ENCODE measurements at places on chromosomes 7 and 10.

- no peak for DNase-seq
These were observed 42.4 kb downstream of the XRCC2 start for GRCh38 chr7:152633504-152633903.

- DNase-seq = no peak
These were observed 34.5 kb downstream of the DOCK1 start for GRCh38 chr10:126939706-126940105.

DNA sequence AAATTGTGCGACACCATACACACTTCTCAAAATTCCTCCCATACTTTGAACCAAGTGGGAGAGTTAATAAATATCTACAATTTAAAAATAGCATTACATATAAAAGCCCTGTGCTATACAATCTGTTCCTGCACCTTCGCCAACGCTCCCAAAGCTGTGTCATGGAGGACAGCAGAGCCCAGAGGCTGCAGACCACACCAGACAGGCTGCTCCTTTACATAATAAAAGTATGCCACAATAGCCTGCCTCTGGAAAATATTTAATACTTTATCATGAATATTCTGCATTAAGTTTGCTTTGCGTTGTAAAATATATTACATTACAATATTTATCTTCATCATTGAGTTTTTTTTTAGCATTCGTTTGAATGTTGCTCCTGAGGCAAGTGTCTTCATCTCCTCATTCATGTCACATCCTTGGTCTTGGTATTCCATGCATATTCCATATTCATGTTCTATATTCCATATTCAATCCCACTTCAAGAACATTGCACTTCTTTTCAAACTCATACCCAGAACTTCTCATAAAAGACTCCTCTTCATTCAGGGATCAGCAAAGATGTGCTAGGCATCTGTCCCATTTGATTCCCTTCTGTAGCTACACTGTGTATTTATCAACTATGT lies 663.9 kb downstream of the POM121L12 start:
- no peak for DNase-seq

DNA sequence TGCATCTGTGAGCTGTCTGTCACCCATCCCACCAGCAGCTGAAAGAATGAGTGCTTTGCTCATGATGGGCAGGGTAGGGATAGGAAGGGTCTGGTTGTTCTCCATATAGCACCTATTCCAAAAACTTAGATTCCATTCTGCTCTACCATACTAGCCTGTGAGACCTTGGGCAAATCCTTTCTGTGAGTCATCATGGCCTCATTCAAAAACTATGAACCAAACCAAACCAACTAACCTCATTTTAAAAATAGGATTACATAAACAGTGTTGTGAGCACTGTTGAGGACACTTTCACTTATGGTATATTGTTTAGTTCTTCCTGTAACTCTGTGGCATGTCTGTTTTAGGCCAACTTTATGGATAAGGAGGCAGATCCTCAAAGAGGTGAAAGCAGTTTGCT lies 30.9 kb upstream of the STEAP4 start:
- DNase-seq = no peak

GRCh38 chr7:157568106-157568769 lies 231.4 kb downstream of the DNAJB6 start:
- DNase-seq = no peak

DNA sequence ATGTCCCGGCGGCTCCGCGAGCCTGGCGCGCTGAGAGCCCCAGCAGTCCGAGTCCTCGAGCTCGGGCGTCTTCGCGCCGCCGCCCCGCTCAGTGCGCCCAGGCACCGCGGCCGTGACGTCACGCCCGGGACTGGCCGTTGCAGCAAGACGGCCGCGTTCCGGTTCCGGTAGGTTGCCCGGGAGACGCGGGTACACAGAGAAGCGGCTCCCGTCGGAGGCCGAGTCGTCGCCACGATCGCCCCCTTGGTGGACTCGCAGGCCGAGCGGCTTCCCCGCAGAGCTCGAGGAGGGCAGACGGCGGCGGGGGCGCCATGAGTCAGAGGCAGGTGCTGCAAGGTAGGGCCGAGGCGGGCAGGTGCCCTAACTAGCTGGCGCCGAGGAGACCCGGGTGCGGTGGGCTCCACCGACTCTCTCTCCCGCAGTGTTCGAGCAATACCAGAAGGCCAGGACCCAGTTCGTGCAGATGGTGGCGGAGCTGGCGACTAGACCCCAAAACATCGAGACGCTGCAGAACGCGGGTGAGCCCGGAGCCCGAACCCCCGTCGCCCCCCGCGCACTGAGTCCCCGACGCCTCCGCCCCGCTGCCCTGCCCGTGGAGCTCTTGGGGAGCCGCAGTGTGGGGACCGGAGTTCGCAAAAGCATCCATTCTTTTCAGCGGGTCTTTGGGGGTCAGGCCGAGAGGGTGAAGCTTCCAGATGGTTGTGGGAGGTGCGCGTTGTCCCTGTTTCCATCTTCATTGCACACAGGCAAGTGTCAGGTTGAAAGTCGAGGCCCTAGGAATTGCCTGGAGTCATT lies at the start of gene SPAG6:
SPAG6 (plus strand) TSS at position 196 of the 795 bp plus-strand sequence; CDS start at position 312, 116 bp downstream.
- DNase-seq = no peak

DNA sequence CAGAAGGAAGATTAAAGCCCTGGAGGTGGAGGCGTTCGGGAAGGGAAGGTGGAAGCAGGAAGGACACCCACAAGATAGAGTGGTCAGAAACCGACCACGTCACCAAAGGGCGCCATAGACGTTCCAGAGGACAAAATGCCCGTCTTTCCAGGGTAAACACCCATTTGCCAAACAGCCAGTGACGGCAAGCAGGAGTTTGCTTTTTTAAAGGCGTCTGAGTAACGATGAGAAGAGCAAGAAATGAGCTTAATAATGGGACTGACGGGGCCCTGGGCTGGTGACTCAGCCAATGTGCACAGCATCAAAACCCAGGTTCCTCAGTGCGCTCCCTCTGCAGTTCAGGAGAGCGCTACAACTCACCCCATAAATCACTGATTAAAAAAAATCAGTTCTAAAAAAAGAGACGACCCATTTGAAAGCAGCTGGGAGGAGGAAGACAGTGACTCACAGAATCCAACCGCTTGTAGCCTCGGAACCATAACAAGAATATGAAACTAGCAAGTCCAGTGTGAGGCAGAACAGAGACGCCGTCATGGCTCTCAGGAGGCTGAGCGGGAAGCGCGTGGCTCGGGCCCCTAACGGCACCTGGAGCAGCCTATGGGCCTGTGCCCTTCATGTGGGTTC lies 5.9 kb downstream of the DIP2C start:
- DNase-seq = no peak

DNA sequence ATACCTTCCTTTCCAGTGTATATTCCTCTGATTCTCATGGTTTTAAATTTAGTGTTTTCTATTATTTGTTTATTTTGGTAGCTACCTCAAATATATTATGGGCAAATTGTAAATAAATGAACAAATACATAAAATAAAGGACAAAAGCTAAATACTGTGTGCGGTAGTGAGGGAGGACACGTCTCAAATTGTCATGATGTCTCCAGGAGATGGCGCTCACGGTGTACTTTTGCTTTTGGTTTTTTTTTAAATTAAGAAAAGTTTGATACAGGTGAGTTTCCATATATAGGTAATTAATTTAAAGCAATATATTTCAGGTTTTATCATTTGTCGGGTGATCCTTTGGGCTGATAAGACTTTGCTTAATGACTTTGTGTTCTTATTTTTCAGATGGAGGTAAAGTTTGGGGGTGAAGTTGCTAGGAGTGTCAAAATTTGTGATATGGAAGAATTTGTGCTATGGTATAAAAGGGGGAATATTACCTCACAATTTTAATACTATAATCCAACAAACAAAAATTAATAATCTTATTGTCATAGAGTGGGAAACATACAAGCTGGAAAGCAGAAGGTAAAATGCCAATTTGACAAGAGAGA lies 68.4 kb upstream of the TMEM229A start:
- DNase-seq = no peak

DNA sequence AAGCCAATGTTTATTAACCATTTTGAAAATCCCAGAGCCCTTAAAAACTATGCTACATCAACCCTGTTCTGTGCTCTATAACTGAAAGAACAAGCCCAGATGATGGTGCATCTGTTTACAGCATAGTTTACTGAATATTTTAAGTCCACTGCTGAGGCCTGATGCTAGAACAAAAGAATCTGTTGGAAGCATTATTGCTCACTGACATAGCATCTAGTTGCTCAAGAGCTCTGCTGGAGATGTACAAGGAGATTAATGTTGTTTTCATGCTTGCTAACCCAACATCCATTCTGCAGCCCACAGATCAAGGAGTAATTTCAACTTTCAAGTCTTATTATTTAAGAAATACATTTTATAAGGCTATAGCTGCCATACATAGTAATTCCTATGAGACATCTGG lies 181.3 kb upstream of the FEZF1 start:
- no peak for DNase-seq

DNA sequence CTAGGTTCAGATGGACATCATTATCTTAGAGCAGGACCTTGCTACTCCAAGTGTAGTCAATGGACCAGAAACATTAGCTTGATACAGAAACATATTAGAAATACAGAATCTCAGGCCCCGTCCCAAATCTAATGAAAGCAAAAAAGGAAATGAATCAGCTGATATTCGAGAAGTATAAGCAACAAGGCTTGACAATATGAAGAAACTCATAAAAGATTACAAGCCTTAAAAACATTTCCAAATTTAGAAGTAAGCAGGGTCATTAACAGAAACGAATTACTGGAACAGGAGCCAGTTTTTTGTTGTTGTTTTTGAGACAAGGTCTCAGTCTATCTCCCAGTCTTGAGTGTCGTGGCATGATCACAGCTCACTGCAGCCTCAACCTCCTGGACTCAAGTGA lies 40.5 kb upstream of the GSAP start:
- DNase-seq = no peak

DNA sequence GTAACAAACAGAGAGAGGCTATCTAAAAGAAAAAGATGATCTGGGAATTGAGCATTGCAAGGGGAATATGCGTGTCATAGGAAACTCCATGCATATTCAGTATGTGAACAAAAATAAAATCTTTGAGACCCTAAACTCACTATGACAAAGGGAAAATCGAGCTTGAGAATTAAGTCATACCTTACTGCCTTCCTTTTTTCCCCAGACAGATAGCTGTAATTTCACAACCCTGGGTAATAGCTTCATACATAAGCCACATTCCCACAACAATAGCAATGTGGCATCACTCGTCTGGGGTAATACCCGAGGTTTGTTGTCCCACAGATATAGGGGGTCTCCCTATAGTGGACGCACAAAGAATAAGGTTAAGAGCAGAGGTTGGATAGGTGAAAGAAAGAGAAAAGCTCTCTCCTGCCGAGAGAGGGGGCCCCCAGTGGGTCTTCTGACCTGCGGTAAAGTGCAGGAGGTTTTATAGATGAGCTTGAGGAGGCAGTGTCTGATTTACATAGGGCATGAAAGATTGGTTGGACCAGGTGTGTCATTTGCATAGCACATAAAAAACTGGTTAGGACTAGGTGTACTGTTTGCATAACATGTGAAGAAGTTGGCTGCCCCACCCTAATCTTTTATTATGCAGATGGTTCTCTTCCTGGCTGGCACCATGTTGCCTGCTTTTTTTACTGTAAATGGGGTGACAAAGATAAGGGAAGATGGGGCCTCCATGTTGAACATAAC lies 11.6 kb downstream of the CYP3A43 start:
- DNase-seq = no peak

- no peak for DNase-seq
These were observed 1358.9 kb upstream of the LRRTM3 start for GRCh38 chr10:65566906-65567305.

- DNase-seq = no peak
These were observed 1059.4 kb downstream of the NRG3 start for GRCh38 chr10:82934429-82934828.

DNA sequence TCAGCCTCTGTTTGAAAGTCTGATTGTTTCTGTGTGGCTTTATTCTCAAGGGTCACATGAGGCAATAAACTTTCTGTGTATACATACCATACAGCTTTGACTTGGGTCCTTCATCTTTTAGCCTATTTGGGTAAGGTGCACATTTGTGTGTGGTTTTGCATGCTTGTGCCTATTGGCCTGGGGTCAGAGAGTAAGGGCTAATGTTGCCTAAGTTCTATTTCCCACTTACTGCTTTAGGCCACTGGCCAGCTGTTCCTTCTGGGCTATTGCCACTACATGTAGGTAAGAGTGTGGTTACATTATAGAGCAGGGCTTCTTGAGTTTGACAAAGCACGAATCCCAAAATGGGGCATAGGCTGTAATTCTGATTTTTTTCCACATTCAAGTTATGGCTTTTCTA lies 21.8 kb downstream of the BBIP1 start:
- DNase-seq = no peak

GRCh38 chr10:91367558-91367957 lies 42.6 kb upstream of the HECTD2 start:
- DNase-seq = no peak

DNA sequence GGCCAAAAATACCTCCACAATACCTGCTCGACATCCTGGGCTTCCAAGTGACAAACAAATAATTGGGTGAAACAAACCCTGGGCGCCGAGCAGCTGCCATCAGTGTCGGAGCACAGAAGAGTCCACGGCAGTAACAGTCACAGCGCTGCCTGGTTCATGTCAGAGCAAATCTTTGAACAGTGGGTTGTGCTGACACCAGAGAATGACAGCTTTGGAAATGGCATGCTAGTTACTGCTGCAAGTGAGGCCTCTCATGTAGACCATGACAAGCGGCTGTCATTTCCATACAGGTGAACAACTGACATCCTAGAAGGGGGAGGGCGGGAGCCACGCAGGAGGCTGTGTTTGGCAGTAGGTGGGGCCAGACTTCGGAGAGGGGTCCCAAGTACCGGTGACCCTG lies 420.5 kb upstream of the GALNT17 start:
- no peak for DNase-seq

DNA sequence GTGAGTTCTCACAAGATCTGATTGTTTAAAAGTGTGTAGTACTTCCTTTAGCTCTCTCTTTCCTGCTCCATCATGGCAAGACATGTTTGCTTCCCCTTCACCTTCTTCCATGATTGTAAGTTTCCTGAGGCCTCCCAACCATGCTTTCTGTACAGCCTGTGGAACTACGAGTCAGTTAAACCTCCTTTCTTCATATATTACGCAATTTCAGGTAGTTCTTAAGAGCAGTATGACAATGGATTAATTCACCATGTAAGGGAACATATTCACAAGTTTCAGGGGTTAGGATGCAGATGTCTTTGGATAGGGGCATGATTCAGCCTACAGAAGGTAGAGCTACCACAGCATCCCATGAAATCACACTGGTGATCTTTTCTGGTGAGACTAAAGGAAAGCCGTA lies 174.7 kb downstream of the GPR158 start:
- DNase-seq = no peak

GRCh38 chr7:117639966-117640365 lies 160.1 kb downstream of the CFTR start:
- DNase-seq = no peak

DNA sequence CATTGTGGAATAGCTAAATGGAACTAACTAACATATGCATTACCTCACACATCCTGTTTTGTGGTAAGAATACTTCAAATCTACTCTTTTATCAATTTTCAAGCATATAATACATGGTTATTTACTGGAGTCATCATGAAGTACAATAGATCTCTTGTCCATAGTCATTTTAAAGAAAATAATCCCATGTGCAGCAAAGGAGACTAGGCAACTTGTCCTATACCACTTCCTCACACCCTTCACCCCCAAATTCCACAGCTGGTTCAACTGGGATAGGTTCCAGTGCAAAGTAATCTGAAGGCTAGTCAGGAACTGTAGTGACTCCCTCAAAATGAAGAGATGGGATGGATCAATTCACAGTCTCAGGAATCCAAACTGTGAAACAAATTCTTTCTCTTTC lies 176.1 kb downstream of the SGMS1 start:
- DNase-seq = no peak

- no peak for DNase-seq
These were observed 27.0 kb downstream of the PAPOLB start for GRCh38 chr7:4834601-4835397.

Measured in activated T-cell treated with anti-CD3 and anti-CD28 coated beads, Interleukin-2, amount 50 U/mL, for 4 hours (primary cell).